Cortex of kidney (tissue), 1 donor: ENCODE measurements at places on chromosomes 12 and 14.

DNA sequence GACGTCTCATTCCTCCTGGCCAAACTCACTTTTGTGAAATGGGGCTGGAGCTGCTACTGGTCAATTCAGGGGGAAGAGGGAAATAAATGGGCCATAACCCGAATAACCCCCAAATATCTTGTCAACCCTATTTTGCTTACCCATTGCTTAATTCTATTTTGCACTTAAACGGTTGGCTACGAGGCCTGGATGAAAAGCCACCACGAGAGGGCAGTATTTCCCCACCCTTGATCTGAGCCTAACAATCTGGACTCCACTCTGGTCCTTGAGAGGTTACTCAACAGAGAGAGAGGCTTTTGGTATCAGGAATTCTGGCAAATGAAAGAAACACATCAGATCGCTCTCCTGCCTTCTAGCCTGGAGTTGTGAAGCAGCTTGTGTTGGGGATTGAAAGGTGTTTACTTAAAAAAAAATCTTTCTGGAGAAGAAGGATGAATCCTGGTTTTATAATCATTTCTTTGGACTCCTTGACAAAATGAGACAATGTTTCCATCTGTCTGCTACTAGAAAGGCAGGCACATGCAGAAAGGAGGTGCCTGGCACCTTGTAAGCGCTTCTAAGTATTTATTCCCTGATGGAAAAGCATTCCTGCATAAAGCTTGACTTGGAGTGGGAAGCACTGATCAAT lies 22.4 kb upstream of the FBXO21 start:
- no peak for DNase-seq

DNA sequence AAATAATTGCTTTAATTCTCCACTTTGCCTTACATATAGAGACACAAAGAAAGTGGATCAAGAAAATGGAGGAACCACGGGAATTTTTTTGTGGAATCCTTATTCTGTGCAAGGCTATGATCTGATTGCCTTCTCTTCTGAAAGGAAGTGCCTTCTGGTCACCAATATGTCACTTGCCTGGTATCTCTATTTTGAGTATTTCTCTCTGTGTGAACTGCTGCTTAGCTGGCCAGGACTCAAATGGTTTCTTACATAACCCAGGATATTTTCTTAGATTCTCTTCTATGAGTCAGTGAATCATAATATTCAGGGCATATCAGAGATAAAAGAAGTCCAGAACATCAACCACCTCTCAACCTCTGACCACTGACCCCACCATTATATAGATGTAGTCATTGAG lies 156.1 kb downstream of the DIO2 start:
- no peak for DNase-seq

GRCh38 chr14:56333359-56334292 lies 215.4 kb downstream of the PELI2 start:
- no peak for DNase-seq

DNA sequence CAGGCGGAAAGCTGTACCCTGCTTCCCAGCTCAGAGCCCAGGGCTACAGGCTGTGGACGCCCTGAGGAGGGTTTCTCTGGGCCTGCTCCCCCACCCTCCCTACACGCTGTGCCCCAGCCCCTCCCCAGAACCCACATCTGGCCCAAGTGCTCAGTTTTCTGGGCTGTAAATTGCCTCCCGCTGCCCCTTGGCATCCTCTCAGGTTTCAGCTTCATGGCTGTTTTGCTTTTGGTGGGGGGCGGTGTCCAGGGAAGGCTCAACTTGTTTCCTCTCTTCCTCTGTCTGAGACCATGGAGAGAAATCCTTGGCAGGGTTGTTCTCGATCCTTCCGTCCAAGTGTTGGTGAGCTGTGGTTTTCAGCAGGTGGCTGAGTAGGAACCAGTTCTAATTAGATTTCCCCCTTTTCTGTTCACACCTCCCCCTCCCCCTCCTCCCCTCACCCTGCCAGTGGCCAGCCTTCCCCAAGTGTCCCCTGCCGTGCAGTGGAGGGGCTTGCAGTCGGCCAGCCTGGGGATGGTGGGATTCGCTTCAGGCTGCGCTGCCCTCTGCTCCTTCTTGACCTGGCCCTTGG lies 61.8 kb downstream of the TSPAN9 start:
- no peak for DNase-seq

GRCh38 chr14:103427485-103428443 lies 42.5 kb downstream of the MARK3 start:
- no peak for DNase-seq

GRCh38 chr14:75579882-75580281 lies 1.5 kb downstream of the FLVCR2 start:
- no peak for DNase-seq

DNA sequence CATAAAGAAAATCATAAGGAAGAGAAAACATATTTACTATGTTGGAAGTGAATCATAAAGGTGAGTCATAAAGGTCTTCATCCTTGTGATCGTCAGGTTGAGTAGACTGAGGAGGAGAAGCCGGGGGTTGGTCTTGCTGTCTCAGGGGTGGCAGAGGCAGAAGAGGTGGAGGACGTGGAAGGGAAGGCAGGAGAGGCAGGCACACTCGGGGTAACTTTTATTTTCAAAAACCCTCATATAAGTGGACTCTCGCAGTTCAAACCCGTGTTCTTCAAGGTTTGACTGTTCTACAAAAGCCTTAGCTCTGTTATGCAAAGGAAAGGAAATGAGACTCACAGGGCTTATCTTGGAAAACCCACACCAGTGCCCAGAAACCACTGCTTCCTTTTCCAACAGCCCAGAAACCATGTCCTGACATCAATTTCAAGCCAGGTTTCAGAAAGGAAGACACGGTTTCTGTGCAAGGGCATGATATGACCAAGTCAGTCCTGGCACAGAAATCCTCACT lies 14.0 kb downstream of the SMCO2 start:
- DNase-seq: no peak

DNA sequence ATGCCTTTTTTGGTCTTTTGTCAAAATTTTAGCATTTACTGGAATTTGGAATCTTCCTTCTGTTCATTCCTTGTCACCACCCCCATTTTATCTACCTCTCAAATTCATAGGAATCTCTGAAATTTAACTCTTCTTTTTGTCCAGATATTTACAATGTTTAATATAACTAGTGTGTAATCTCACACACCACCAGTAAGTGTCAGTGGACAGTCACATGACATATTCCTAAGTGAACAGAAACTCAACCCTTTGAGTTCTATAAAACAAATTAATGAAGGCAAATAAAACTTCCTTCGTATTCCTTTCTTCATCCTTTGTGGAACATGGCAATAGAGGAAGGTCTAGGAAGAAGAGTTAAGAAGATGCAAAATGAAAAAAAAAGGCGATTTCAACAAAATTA lies 26.6 kb downstream of the ATF7 start:
- DNase-seq: no peak

GRCh38 chr12:93708952-93709351 lies 31.8 kb downstream of the CRADD start:
- DNase-seq: no peak

DNA sequence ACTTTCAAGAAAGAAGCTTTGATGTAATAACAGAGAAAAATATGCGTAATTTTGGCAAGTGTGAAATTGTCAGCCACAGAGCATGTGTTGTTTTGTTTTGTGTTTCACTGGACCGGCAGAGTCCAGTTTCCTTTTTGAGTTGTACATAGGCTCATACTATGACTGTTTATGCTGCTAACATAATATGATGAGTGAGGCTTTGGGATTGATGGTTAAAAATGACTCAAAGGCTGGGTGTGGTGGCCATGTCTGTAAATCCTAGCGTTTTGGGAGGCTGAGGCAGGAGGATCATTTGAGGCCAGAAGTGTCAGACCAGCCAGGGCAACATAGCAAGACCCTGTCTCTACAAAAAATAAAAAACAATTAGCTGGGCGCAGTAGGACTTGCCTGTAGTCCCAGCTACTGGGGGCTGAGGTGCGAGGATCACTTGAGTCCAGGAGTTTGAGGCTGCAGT lies 487.9 kb downstream of the PCNX1 start:
- no peak for DNase-seq

DNA sequence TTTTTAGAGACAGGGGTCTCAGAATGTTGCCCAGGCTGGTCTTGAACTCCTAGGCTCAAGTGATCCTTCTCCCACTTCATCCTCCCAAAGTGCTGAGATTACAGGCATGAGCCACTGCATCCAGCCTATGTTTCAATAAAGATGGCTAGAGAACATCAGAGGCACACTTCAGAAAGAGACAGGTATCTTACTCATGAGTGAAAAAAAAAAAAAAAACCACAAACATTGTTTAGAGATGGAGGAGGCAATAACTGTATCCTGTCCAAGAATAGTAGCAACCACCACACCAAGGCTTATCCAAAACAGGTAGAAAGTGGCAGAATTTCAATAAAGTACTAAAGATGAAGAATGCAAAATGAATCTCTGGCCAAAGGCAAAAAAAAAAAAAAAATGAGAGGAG lies 30.3 kb downstream of the EEA1 start:
- no peak for DNase-seq

DNA sequence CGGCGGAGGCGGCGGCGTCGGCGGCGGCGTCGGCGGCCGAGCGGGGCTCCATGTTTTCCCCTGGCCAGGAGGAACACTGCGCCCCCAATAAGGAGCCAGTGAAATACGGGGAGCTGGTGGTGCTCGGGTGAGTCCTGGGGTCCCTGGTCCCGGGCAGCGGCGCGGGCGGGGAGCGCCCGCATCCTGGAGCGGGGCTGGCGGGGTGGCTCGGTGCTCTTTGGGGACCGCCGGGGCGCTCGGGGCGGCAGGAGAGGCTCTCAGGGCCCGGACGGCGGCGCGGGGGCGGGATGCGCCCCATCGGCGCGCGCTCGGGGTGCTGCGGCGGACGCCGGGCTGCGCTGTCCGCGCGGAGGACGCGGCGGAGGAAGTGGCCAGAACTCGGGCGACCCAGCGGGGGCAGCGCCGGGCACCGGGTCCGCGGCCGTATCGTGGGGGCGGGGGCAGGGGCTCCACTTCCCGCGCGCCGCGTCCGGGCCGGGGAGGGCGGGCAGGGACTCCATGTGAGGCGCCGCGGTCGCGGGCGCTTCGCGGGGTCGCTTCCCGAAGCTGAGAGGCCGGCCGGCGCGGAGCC lies 485 bp downstream of the PELI2 start:
- no peak for DNase-seq

GRCh38 chr12:19978193-19978592 lies 390.1 kb upstream of the PDE3A start:
- DNase-seq: no peak

DNA sequence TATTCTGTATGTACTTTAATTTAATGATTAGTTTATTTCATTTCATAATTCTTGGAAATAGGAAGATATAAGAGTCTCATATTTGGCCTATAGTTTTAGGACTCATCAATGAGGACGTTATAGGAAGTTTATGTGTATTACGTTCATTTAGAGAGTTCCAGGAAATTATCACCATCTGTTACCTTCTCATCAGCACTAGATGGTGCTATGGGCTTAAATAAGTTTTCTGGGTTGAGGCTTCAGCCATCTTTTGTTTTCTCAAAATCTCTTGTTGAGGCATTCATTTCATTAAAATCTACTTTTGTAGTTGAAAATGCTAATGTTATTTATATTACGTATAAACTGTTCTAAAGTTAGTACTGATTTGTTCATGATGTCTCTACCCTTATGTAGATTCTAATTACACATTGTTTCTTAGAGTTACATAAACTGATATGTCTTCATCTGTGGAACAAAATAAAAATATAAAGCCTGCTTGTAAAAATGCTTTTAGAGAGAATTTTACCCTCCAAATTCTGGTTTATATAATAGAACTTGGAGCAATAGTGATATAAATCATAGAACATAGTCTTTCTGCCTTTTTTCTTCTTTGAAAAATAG lies 89.2 kb downstream of the CFAP54 start:
- no peak for DNase-seq

DNA sequence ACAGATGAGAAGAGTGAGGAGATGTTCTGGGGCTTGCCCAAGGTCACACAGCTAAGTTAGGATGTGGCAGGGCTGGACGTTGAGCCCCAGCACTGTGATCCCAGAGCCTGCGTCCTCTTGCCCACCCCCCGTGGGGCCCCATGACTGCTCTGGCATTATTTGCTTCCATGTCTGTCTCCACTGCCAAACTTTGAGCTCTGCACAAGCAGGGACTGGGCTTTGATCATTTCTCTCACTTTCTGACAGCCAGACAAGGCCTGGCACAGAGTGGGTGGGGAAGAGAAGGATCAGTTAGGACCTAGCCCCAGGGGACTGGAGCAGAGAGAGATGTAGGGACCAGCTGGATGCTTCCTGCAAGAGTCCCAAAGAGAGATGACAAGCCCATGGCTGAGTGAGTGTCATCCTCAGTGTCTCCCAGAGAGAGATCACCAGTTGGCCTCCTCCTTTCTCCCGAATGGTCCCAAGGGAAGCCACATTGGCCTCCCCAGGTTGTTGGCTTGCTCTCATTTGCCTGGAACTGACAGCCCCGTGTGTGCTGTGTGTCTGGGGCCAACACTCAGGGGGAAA lies 126.7 kb upstream of the PWP1 start:
- no peak for DNase-seq

DNA sequence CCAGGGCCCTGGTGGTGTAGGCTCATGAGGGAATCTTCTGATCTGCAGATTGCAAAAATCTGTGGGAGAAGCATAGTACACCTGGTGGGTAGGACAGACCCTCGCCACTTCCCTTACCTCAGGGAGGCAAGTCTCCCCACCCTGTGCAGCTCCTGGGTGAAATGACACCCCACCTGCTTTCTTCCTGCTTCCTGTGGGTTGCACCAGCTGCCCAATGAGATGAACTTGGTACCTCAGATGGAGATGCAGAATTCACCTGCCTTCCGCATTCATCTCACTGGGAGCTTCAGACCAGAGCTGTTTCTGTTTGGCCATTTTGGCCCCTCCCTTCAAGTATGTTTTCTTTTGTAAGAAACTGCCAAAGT lies 4.7 kb downstream of the CLEC2D start:
- no peak for DNase-seq

- no peak for DNase-seq
Measured at GRCh38 chr12:47155457-47156166, 75.9 kb upstream of the AMIGO2 start.

DNA sequence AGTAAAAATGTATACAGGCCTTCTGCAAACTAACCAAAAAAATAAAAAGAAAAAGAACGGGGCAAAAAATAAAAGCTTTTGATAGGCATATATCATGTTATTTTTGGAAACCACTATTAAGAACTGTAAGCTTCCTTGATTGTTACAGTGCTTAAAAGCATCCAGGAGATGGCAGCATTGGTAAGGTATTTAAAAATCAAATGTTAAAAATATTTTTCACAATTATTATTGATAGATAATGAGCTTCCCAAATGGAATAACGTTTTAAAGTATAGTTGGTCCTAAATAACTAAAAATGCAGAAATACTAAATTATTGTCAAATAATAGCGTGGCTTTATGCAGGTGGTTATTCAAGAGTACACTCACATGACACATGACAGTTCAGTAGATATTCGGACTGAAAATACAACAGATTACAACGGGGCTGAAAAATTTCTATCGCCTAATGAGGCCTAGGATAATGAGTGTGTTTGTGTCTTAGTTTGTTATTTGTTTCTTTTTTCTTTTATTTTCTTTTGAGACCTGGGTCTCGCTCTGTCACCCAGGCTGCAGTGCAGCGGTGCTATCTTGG lies 127.2 kb upstream of the ATF7IP start:
- no peak for DNase-seq
